Right lung (tissue), 10 donors: ENCODE measurements at places on chromosomes 2 and 18. TPM values are rescaled to one million over a fixed set of nuclear protein-coding genes. Genes with fewer than 3 reads are reported as not detected.

GRCh38 chr18:4146797-4147196 is 308.3 kb downstream of the DLGAP1 start:
- DNase-seq, result no peak

DNA sequence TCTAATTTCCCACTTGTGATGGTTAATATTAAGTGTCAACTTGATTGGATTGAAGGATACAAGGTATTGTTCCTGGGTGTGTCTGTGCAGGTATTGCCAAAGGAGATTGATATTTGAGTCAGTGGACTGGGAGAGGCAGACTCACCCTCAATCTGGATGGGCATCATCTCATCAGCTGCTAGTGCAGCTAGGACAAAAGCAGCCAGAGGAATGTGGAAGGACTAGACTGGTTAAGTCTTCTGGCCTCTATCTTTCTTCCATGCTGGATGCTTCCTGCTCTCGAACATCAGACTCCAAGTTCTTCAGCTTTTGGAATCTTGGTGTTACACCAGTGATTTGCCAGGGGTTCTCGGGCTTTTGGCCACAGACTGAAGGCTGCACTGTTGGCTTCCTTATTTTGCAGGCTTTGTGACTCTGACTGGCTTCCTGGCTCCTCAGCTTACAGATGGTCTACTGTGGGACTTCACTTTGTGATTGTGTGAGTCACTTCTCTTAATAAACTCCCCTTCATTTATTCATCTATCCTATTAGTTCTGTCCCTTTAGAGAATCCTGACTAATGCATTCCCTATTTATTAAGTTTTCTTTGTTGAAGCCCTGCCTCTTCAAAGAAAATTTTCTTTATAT is 1087.5 kb upstream of the NXPH2 start:
- no peak for DNase-seq

KCNE4 gene
- polyA plus RNA-seq, result 3.7 TPM

DNA sequence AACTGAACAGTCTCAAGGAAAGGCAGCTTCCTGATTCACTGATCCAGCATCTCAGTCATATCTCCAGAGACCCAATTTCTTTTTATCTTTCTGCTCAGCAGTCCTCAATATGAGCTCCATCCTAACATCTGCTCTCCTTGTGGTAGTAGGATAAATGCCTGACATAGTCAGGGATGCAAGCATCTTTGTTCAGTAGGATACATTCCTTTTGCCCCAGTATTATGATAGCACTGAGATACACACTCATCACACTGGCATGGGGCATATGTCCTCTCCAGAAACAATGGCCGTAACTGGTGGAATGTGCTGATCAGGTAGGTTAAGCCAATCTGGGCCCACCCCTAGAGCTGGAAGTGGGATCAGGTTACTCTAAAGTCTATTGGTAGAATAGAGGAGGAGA is 207.2 kb downstream of the ETAA1 start:
- no peak for DNase-seq

DNA sequence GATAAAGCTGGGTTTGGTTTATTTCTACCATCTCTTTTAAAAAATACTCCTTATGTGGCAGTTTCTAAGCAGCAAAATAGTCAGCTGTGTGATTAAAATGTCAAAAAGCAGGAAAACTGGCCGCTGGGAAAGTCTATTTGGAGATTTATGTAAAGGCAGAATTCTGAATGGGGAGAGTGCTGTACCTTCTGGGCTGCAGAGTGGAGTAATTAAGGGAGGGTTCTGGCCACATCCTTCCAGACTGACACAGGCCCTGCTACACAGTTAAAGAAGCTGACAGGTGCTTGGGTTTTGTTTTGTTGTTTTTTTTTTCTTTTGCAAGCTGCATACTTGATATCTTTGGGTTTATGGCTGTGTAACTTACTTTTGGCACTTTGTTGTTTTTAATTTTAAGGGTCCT is 157.2 kb downstream of the WDSUB1 start:
- DNase-seq, result no peak

GLI2 gene
- 16.1 TPM for polyA plus RNA-seq

DNA sequence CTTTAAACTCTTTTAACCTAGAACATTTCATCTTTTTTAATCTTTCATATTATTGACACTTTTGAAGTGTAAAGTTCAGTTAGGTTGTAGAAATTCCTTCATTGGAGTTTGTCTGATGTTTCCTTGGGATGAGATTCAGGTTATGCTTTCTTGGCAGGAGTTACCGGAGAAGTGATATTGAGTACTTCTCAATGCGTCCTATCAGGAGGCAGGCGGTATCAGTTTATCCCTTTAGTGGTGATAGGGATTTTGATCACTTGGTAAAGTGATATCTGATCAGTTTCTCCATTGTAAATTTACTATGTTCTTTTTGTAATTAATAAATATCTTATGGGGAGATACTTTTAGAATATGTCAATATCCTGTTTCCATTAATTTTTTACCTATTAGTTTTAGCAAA is 78.4 kb downstream of the DTNB start:
- no peak for DNase-seq

- no peak for DNase-seq
Measured at GRCh38 chr2:101692766-101693165, 4.7 kb upstream of the MAP4K4 start.

DNA sequence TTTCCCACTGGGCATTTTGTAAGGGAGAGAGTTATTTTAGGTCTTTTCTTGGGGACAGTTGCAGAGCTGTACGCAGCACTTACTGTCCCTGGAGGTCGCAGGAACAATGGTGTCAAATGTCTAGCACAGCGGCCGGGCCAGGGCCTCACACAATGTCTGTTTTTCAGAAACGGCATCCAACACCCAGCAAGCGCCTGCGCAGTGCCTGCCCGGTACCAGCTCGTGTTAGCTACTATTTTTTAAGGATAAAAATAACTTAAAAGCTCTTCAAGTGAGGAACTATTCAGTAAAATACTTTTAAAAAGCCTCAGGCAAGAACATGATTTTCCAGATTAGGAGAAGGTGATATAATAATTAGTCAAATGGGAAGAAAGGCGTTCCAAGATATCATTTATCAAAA is 90.0 kb downstream of the MBP start:
- DNase-seq, result no peak

GRCh38 chr2:95030496-95030895 is 5.0 kb downstream of the MAL start:
- no peak for DNase-seq

PTPRN gene
- polyA plus RNA-seq, result 0.30 TPM

ITGAV gene
- polyA plus RNA-seq, result 36.0 TPM

GRCh38 chr2:108805782-108806181 is 19.2 kb downstream of the CCDC138 start:
- DNase-seq, result no peak

DNA sequence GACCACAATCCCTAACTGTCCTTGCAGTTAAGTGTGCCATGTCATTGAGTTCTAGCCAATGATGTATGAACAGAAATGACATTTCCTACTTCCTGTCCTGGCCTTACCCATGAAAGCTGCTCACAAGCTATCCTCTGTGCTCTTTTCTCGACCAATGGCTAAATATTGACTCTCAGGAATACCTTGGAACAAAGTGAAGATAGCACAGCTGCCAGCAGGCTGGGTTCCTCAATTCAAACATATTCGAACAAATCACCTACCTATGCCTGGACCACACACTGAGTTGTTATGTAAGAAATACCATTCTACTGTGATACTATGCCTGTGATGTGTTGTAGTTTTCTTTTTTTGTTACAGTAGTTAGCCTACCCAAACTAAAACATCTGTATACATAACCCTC is 65.1 kb downstream of the GAREM1 start:
- DNase-seq, result no peak

- DNase-seq, result no peak
Measured at GRCh38 chr2:5330961-5331360, 361.2 kb upstream of the SOX11 start.

KYNU gene
- 0.67 TPM for polyA plus RNA-seq

DYNAP gene
- 0.18 TPM for polyA plus RNA-seq

KCNJ3 gene
- 0.15 TPM for polyA plus RNA-seq

DNA sequence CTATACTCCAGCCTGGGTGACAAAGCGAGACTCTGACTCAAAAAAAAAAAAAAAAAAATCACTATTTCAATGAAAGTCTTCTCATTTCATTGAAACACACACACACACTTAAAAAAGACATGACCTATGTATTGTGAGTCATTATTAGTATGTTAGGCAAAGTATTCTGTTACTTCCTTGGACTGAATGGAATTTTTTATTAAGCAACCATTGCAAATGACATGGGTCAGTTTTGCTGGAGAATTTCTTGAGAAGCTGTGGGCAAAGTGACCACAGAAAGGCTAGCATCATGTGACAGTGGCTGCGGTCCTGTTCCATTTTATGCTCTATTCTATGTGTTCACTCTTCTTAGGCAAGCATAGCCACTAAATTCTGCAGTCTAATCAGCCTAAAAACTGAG is 695.7 kb downstream of the TDRD15 start:
- no peak for DNase-seq

DNA sequence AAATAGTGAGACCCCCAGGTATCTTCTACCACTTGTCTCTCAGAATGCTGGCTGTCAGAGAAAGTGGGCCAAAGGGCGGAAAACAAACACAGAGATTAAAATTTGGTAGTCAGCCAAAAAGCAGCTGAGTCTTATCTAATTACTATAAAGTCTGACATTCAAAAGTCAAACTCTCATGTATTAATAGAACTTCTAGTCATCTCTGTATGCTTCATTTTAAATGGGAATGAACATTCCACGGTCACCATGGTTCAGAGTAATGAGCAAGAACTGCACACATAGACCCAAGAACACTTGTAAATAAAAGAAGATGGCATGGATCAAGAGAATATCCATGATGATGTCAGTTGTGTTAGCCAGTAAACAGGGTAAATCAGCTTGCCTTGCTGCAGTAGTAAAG is 1267.0 kb upstream of the CHAC2 start:
- DNase-seq, result no peak

DNA sequence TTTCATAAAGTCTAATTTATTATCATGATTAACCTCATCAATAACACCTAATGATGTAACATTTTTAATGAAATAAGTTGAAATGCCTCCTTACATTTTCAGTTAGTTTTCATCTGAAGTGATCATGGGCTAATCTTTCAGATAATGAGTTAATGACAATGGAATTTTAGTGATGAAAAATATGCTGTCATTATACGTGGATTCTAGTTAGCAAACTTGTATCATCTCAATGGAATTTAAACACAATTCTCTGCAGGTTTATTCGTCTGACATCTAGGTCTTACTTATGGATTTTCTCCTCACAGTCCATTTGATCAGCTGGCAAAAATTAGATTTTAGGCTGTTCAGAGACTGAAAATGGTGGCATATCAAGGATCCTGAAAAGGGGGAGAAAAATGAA is 885.0 kb downstream of the SLC4A3 start:
- no peak for DNase-seq

EPB41L3 gene
- 42.2 TPM for polyA plus RNA-seq
